NCI-H345 (cell line): ENCODE measurements at places on chromosomes 2 and 18.
A peak's percentile ranks its signal among the peaks of the same experiment; 100 is the strongest.

DNA sequence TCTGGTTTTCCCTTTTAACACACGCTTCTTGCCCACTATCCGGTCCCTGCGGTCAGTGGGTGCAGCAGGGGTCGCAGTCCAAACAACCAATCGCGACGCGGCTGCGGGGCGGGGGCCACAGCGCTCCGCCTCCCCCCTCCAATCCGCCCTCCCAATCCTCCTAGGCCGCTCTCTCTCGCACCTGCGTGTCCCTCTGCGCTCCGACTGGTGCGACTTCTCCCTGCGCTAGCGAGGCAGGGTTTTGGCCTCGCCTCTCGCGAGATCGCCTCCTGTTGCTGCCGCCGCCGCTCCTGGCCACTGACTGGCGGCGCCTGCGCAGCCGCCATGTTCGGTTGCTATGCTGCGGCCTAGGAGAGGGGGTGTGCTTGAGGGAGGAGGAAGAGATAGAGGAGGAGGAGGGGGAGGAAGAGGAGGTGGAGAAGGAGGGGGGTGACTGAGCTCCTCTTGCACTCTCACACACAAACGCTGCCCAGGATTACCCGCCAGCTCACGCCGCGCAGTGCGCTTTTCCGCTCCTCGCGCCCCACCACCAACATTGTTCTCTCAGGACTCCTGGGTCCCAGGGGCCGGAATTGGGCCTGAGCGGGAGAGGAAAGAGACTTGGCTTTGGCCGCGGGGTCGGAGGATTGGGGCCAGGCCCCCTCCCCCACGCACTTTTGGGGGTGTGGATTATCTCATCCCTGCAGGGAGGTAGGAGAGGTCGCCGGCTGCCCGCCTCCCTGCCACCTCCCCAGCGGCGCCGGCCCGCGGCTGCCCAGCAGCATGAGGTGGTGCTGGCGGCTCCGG, at the start of gene PTPN4:
Gene PTPN4 (plus strand): TSS at position 472 of the 786 bp plus-strand sequence. CDS start 49,932 bp downstream, outside the sequence.
- peak; percentile 99 for DNase-seq

DNA sequence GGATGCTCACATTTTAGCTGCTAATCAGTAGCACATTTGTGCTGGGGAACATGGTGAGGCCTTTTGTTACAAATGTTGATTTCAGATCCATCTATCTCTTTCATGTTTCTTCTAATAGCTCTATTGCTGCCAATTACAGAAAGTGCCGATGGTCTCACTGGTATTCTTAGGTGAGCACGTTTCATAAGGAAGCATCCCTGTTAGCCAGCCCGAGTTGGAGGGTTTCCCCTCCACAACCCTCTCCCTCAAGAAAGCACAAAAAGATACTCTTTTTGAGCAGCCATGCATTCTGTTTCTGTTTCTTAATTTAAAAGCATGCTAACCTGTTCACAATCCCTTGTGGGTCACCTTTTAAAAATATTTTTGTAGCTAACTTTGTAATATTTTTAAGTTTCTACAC, 30.8 kb upstream of the ST8SIA5 start:
- no peak for DNase-seq

DNA sequence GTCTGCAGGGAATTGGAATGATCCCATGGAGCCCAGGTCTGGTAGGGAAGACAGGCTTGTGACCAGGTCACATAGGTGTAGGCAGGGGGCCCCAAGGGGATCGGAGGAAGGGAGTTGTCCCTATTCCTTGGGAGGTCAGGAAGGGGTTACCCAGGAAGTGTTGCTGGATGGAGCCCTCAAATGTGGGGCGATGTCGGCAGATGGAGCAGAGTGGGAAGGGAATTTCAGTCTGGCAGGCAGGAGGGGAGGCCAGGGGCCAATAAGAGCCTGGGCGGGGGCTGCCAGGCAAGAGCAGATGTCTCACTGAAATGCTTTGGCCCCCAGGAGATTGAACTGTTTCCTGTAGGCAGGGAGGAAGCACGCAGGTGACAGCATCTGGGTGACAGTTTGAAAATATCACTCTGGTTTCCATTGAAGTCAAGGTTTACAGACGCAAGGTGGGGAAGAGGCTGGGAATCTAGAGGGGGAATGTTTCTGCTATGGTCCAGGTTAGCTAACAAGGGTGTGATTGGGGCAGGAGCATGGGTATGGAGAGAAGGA, 81.5 kb upstream of the SMAD2 start:
- no peak for DNase-seq

- DNase-seq: no peak
These were observed 122.2 kb downstream of the TANC1 start for GRCh38 chr2:159090514-159091201.

GRCh38 chr2:60825666-60826065, 55.7 kb upstream of the REL start:
- DNase-seq: no peak
